ENCODE measurements at places on chromosomes 3 and 15. TPM values are rescaled to one million over a fixed set of nuclear protein-coding genes. Genes with fewer than 3 reads are reported as not detected.

DNA sequence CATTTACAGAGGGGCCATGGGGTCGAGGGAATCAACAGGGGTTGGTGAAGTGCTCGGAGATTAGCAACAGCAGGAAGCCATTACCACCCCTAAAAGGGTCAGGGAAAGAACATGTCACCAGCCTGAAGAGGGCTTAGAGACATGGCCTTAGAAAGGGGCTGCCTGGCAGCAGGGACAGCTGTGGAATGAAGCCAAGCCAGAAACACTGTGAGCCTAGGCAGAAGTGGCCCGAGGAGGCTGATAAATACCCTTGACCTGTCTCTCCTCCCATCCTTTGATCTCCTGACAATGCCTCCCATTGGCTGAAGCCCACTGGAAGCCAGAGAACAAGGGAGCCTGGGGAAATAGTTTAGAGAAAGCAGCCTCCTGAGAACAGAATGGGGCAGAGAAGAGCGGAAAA, 31.4 kb downstream of the GPD1L start:
- no peak for DNase-seq

DNA sequence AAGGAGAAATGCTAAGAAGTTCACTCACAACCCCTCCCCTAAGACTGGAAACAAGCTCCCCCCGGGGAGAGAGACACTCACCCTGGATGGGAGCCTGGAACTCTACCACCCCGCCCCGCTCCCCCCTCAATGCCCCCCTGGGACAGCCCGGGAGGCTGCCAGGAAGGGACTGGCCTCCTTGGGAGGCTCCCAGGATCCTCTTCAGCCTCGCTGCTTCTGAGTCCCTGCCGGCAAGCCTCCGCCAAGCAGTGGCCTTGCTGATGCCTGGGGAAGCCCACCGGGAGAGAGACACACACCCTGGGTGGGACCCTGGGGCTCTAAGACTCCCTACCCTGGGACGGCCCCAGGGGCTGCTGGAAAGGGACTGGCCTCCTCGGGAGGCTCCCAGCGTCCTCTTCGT, 33.4 kb downstream of the CPEB1 start:
- DNase-seq = no peak

DNA sequence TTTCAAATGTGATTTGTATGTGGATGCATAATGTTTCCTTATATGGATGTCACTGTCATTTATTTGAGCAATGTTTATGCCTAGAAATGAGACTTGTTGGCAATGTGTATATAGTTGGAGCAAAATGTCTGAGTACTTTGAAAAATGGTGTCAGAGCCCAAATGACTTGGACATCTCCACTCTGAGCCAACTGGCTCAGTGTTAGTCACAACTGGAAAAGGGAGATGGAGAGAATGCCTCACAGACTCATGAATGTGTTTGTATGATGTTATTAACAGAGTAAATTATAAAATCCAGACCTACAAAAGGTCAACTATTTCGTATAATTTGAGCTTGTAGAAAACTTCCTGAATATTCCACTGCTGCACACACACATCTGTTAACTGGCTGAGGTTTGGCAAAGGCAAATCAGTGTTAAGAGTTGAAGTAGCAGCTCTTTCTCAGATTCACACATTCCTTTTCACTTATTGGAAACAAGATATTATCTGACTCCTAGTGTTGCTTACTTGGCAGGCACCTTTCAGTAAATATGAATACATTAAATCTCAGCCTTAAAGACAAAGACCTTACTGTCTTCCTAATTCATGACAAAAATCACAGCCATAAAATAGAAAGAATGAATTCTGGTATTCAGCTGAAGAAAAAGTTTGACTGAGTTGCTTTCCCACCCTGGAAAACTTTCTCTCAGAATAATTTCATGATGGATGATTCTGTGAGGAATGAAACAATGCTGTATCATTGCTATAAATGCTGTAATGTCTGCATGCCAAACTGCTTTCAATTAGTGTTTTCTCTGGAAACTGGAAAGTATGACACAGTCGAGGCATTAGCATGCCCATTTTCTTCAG, 27.0 kb downstream of the ADIPOQ start:
- DNase-seq = no peak

DNA sequence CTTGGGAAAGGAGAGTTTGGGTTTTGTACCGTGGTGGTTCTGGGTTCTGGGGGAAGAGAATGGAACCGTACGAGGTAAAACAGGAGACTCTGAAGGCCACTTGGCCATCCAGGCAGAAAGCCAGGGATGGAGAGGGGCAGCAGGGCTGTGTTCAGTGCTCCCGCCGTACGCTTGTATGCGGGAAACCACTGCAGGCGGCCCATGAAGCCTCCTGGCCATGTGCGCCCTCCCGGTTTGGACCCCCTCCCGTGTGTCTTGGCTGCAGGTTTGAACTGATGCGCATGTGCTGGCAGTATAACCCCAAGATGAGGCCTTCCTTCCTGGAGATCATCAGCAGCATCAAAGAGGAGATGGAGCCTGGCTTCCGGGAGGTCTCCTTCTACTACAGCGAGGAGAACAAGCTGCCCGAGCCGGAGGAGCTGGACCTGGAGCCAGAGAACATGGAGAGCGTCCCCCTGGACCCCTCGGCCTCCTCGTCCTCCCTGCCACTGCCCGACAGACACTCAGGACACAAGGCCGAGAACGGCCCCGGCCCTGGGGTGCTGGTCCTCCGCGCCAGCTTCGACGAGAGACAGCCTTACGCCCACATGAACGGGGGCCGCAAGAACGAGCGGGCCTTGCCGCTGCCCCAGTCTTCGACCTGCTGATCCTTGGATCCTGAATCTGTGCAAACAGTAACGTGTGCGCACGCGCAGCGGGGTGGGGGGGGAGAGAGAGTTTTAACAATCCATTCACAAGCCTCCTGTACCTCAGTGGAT, 50.6 kb downstream of the PGPEP1L start:
- no peak for DNase-seq

DNA sequence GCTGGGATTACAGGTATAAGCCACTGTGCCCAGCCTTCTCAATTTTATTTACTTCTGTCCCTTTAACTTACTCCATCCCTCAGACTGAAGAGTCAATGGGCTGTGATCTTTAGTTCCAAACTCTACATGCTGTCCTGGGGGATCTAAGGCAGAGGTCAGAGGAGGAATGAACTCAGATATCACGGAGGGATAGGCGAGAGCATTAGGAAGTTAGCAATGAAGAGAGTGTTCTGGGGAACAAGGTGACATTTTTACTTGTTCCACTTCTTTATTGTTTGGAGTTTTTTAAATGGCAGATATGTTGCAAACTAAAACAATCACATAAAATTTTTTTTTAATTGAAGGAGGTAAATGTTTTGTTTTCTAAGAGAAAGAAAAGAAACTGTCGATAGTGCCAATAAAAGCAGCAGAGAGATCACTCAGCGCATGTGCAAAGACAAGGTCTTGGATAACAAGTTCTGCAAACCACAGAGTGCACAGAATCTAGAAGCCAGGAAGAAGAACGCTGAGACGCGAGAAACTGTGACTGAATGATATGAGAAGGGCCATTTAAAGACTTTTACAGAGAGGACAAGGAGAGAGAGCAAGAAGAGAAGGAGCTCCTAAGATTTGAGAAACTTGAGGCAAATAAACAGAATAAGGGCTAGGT, 10.8 kb upstream of the CA12 start:
- DNase-seq = no peak

DNA sequence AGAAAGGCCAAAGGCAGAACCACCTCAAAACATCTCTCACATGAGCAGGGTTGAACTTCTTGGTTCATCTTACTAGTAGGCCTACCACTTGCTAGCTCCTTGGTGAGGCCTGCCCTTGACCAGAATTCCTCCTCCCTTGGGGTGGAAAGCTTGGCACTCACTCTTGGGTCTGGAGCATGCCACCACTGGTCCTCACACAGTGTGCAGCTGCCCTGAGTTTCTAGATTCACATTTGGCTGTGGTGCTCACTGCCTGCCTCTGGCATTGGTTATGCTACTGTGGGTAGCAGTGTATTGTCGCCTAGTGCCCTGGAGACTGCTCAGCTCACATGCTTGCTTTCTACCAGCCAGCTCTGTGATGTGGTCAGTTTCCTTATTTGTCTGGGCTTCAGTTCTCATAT, 23.7 kb downstream of the OXNAD1 start:
- no peak for DNase-seq

- DNase-seq = no peak
Measured at GRCh38 chr3:64638981-64639481, 48.8 kb downstream of the ADAMTS9 start.

DNA sequence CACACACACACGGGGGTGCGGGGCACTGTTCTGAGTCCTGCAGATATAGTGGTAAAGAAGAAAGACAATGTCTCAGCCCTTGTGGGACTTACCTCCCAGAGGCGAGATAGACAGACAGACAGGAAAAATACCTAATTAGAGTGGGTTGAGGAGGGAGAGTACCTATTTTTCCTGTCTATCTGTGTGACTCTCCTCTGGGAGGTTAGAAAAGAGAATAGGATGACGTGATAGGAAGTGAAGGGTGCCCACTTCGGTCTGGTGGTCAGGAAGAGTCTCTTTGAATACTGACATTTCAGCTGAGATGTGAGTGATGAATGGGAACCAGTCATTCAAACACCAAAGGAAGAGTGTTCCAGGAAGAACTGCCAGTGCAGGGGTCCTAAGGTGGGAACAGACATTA, 4.1 kb upstream of the APOD start:
- no peak for DNase-seq

DNA sequence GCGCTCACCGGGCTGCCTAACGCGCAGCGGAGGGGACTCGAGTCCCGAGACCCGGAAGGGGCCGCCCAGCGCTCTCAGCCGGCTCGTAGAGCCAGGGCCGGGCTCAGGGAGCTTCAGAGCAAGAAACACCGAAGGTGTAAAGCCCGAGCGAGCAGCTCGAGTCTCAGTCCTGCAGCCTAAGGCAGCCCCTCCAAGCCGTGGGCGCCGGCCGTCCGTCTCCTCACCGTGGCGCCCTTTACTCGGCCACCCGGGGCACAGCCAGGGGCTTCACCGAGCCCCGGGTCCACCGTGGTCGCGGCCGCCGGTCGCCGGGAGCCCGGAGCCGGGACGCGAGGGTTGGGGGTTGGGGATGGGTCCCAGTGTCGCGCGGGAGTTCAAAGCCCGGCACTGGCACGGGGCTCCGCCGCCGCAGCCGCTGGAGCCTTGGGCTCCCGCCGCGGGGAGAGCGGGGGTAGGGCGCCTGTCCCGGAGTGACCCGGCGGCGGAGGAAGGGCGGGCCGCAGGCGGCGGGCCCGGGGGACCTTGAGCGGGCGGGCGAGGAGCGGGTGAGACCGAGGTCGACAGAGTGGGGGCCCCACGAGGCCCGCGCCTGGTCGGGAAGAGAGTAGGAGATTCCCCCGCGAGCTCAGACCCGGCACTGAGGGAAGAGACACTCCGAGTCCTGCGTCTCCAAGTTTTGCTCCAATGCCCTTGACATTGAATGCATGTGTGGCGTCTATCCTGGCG, 26.9 kb upstream of the THRB start:
- peak; percentile 80 for DNase-seq

- no peak for DNase-seq
Measured at GRCh38 chr3:116405231-116405630, 40.1 kb downstream of the LSAMP start.

GRCh38 chr3:4846543-4846942, 132.7 kb upstream of the BHLHE40 start:
- no peak for DNase-seq

GRCh38 chr3:4533489-4534443, 40.6 kb downstream of the ITPR1 start:
- no peak for DNase-seq

DNA sequence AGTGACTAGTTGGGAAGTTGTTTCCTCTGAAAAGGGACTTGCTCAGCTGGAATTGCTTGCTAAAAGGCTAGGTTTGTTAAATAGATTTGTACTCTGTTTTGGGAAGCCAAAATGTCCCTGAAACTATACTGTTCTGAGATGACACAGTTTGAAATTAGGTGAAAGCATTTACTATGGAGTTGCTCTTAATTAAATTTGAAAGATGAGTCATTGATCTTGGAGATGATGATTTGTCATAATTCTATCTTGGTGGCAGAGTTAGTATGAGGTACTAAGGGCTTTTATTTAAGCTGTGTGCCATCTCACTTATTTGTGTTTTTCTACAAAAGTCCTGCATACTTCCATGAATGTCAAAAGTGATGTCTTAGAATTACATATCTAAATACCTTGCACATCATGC, 320.9 kb downstream of the PTPRG start:
- no peak for DNase-seq

DNA sequence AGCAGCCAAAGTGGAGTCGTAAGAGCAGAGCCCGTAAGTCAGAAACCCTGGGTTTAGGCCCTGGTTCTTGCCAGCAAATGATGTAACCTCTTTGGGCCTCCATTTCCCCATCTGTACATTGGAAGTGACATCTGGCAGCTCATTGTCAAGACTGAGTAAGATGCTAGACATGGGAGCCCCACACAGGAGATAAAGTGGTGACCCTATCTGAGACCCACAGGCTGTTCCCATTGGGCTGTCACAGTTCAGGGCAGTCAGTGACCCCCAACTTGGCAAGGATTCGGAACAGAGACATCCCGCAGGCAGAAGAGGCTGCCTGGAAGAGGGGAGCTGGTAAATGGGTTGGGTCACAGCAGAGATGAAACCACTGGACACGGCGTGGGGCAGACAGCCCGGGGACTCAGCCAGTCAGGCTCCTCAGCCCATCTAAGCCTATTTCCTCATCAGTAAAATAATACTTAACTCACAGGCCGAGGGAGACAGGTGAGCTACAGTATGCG, 1.8 kb downstream of the CLN6 start:
- DNase-seq = no peak

GRCh38 chr3:123840961-123841360, 43.2 kb downstream of the MYLK start:
- no peak for DNase-seq

DNA sequence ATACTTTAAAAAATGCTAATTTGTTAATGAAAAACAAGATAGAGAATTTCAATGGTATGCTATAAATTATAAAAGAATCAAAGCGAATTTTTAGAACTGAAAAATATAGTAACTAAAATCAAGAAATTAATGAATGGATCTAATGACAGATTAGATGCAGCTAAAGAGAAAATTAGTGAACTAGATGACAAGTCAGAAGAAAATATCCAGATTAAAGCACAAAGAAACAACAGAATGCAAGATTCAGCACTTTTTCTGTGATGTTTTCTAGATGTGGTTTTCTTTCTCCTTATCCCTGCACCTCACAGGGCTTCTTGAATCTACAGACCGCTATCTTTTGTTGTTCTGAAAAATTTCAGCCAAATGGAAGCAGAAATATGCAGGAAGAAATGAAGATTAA, 54.4 kb downstream of the INO80 start:
- no peak for DNase-seq

DNA sequence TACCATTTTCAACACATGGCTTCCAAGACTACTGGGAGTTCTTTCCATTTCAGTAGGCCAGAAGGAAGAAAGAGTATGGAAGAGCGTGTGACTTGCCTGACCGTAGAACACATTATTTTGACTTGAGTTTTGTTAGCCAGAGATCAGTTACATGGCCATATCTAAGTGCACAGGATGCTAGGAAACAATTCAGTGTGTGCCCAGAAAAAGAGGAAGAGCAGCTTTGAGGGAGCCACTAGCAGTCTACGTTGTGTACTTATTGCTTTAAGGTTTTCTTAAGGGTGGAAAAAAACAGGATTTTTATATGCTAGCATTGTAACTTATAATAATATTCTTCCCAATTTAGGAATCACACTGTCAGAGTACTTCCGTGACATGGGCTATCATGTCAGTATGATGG, 44.1 kb upstream of the GRAMD1C start:
- DNase-seq = no peak

Gene SERPINI1
- total RNA-seq = 20.0 TPM

Gene MESP1
- 0.50 TPM for total RNA-seq

Gene BRPF1
- total RNA-seq = 9.6 TPM

Gene FOXL2
- not detected for total RNA-seq

Gene TUBGCP5
- 29.4 TPM for total RNA-seq

Gene SCAP
- 73.8 TPM for total RNA-seq

Gene RASGRP1
- total RNA-seq = 2.4 TPM

Gene KNG1
- total RNA-seq = 88.9 TPM

Gene MEGF11
- 0.07 TPM for total RNA-seq

Gene GOLGA8B
- 38.7 TPM for total RNA-seq

Gene TTC23
- total RNA-seq = 46.3 TPM
